ENCODE measurements at places on chromosomes 3 and 15.

DNA sequence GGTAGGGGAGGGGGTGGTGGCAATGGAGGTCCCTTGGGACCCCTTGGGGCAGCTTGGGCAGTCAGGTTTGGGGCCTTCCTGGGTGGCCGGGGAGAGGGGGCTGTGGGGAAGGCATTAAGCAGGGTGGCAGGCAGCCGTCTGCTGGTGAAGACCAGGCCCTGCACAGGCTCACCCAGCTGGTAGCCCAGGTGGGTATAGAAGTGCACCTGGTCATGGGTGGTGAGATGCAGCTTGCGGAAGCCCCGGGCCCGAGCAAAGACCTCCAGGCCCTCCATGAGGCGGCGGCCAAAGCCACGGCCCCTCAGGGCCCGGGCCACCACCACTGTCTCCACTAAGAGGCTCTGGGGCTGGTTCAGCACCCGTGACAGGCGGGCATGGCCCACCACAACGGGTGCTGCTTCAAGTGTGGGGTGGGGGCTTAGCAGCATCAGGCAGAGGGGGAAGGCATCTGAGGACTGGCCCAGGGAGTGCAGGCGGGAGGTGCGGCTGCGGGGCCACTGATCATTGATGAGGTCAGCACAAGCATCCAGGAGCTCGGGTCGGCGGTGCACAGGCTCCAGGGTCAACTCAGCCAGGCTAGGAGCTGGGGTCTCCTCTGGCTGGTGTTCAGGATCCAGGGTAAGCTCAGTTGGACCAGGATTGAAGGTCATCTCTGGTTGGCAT lies 2.4 kb downstream of the HYAL3 start:
- no peak for DNase-seq

GRCh38 chr3:123616593-123616992 lies 31.7 kb upstream of the HACD2 start:
- DNase-seq, result no peak

DNA sequence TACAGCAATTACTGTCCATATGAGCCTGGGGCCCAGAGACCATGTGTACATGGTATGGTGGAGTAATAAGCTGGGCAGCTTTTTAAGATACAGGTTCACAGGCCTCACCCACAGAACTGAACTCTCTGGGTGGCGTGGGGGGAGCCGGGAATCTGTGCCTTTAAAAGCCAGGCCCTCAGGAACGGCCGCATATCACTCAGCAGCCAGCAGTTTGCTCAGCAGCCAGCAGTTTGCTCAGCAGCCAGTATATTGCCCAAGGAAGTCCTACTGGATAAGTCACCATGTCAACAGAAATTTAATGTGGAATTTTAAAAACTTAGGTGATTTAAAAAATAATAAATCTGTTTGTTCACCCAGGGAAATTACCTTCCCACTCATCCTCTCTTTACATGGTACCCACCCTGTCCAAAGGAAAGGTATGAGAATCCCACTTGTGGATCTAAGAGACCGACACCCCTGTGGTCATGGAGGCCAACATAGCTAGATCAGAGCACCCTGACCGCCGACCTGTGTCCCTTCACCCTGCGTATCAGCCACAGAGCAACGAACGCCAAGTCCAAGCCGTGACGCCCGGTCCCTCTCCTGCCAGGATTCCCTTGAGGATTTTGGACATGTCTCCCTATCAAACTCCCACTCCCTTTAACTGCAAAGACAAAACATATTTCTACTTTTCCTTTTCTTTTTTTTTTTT lies 95.7 kb upstream of the CHRM5 start:
- no peak for DNase-seq

- no peak for DNase-seq
These were observed 5.9 kb upstream of the PPP1R2 start for GRCh38 chr3:195548987-195549386.

- DNase-seq, result no peak
These were observed 49.8 kb downstream of the EXOG start for GRCh38 chr3:38545983-38546382.

DNA sequence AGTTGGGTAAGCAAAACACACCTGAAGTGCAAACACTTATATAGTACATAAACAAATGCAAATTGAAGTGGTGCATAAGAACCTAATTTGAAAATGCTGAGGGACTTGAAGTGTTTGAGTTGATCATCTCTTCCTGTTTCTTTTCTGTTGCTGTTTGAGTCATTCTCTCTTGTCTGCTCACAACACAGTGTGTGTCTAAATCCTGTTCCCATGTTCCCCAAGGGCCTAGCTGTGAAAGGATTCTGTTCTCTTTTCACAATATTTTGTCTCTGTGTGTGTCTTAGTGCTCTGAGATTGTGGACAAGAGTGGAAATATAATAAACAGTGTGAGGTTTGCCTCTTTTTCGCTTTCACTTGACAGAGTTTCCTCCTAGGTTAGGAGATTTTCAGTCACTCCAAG lies 6.1 kb downstream of the CD96 start:
- no peak for DNase-seq

DNA sequence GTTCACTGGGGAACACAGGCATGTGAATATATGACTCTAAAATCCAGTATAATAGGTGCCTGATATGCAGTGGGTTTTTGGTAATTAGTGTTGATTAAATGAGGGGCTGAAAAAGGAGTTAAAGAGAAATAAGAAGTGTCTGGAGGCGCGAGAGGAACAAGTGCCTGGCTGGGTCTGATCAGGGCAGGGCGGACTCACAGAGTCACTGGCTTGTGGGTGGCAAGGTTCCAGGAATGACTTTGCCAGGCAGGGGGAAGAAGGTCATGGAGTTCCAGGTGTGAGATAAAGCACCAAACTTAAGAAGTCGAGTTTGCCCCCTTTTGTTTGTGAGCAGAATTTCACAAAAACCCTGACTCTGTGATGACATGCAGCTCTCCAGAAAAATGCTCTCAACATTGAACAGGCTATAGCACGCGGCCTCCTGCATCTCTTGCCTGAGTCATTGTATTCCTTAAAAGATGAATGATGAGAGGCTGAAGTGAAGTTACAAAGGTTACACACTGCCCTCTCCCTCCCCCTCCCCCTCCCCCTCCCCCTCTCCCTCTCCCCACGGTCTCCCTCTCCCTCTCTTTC lies 63.0 kb upstream of the LMCD1 start:
- no peak for DNase-seq

GRCh38 chr3:2360815-2361214 lies 262.1 kb downstream of the CNTN4 start:
- no peak for DNase-seq

DNA sequence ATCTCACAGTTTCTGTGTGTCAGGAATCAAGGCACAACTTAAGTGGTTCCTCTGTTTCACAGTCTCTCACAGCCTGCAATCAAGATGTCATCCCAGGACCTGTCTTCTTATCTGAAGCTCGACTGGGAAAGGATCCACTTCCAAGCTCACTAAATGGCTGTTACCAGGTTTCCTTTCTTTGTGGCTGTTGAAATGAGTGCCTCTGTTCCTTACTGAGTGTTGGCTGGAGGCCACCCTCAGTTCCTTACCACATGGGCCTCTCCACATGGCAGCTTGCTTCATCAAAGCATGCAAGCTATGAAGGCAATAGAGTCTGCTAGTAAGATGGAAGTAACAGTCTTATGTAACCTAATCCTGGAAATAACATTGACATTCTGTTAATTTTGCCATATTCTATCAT lies 174.0 kb downstream of the ERC2 start:
- no peak for DNase-seq

- DNase-seq, result no peak
These were observed 46.8 kb downstream of the PXYLP1 start for GRCh38 chr3:141278196-141279076.

GRCh38 chr15:96582473-96582872 lies 252.0 kb downstream of the NR2F2 start:
- no peak for DNase-seq

DNA sequence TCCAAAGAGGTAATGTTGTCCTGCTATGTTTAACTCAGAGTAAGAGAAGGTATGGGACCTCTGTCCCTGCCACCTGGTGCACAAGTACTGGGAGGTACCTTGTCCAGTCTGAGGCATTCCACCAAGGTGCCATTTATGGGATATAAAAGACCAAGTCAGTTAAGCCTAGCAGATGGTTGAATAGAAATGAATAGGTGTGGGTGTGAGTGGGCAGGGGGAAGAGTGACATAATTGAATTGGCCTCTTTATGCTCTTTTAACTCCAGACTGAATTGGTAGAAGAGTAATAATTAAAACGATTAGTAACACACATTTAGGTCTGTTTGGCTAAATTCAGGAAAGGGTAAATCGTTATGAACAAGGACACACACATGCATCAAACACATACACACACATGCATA lies 562 bp downstream of the ADGRG7 start:
- DNase-seq, result no peak

- no peak for DNase-seq
These were observed 4.7 kb upstream of the RYK start for GRCh38 chr3:134255404-134255803.

Measured in stimulated activated CD4-positive, alpha-beta T cell treated with anti-CD3 and anti-CD28 coated beads, TNF-alpha, amount 100 ng/mL, for 24 hours (primary cell).